Stimulated activated CD4-positive, alpha-beta T cell treated with anti-CD3 and anti-CD28 coated beads, Interleukin-2, amount 100 ng/mL, for 24 hours (primary cell): ENCODE measurements at places on chromosomes 16 and 17.

DNA sequence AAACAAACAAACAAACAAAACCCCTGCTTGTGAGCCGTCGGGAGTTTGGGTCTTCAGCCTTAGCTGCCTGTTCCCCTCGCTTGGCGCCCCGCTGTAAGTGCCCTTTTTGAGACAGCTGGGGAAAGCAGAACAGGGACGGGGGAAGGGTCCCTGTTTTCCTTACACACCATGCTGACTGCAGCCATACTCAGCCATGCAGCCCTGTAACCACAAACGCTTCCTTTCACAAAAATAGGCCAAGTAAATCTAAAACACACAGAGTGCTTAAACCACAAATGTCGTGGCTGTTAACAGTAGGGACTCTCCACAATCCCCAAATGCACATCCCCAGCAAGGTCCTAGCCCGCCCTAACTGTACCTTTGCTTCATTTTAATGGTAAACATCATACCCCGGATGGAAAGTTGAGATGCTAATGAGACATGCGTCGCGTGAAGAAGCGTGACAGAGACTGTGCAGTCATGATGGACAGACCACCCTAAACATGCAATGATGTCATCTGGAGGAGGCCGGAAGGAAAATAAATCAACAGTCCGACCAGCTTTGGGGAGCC is 129.9 kb downstream of the MGAT5B start:
- peak; percentile 35 for DNase-seq

- DNase-seq = peak; percentile 47
Observed at GRCh38 chr17:79777120-79777893, 641 bp upstream of the CBX2 start.

DNA sequence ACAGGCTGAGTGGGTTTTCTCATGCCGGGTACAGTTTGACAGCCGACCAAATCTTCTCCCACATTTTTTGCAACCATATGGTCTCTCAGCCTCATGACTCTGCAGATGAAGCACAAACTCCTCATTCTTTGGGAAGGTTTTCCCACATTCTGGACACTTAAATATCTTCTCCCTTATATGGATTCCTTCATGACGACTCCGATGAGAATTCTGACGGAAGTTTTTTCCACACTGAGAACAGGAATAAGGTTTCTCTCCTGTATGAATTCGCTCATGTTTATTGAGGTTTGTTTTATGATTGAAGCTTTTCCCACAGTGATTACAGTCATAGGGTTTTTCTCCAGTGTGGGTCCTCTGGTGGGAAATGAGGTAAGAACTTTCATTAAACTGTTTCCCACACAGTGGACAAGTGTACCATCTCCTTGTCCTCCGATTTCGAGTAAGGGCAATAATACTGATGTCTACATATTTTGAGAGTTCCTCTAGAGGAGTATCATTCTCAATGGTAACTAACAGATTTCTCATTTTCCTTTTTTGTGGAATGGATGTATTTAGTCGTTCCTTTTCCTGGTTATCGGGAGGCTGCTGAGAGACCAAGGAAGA is 10.9 kb downstream of the ZNF200 start:
- DNase-seq = no peak

DNA sequence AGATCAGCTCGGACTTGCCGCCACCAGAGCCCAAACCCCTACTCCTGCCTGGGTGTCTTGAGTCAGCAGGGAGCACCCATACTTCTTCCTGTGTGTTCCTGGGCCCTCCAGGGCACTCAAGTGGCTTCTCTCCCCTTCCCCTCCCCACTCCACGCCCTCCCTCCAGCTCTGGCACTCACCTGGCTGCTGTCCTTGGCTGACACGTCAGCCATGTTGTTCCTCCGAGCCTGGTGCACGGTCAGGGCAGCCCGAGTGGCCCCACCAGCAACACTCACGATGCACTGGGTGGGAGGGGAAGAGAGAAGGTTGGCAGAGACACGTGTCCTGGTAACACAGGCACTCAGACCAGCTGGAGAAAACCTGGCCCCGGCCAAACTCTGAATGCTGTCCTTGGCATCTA is 11.5 kb downstream of the RUSF1 start:
- no peak for DNase-seq

DNA sequence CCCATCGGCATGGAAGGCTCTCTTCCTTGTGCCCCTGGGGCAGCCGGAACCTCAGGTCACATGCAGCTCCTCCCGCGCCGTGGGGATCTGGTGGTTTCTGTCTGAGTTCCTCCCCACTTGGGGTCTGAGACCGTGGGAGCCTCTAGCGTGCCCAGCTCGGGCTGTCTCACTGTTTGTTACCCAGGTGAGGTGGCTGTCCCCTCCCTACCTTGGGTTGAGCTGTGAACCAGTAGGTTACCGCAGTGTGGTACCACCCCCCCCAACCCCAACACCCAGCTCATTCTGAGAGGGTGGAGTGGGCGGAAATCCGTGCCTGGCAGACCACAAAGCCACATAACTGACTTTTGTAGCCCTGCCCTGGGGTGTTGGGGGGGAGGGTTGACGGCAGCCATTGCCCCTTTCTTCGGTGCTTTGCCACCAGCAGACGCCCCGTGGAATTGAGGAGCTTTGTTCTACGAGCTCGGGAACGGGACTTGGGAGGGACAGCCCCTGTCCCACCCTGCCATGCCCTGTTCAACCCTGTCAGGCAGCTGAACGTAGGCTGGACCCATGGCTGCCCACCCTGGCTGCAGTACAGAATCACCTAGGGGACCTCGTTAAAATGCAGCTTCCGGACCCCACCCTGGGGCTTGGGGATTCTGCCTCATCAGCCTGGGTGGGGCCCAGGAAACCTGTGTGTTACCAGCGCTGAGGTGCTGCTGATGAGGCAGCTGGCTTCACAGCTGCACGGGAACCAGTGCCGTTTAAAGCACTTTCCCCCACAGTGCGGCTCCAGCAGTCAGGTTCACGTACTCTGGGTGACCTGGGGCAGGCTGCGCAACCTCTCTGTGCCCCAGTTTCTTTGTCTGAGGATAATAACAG is 18.5 kb downstream of the RAP1GAP2 start:
- DNase-seq = peak; percentile 85

GRCh38 chr16:69773260-69773947 is 11.3 kb downstream of the WWP2 start:
- no peak for DNase-seq

- no peak for DNase-seq
Observed at GRCh38 chr17:44396946-44397345, 7.5 kb upstream of the ITGA2B start.

DNA sequence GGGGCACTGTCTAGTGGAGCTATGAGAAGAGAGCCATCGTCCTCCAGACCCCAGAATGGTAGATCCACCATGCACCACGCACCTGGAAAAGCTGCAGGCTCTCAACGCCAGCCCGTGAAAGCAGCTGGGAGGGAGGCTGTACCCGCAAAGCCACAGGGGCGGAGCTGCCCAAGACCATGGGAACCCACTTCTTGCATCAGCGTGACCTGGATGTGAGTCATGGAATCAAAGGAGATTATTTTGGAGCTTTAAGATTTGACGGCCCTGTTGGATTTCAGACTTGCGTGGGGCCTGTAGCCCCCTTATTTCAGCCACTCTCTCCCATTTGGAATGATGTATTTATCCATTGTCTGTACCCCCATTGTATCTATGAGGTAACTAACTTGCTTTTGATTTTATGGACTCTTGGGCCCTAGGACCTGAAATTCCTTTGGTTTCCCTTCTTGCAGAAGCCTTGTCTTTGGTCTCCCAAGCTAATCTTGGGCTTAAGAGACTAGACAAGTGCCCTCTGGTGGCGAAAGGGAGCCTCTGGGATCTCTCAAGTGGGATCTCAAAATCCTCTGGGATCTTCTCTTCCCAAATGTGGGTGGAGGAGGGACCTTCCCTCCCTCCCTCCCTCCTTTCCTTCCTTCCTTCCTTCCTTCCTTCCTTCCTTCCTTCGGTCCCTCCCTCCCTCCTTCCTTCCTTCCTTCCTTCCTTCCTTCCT is 58.2 kb upstream of the HAPSTR1 start:
- no peak for DNase-seq

DNA sequence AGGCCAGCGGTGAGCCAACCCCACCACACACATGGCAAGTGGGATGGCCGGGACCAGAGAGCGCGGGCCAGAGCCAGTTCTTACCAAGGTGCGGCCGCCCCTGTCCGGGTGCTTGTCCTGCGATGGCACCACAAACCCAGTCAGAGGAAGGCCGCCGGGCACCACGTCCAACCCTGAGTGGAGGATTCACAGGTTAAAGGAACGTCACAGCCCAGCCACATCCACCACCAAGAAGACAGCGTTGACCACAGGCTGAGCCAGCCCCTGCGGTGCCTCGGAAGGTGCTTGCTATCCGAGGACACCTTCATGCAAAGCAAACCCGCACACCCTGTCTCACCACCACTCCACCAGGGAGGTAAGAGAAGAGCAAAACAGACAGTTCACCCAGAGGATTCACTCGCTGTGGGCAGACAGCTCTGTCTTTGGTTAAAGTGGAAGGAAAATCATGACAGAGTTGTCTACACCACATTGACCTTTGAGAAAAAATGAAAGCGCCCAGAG is 15.8 kb downstream of the SLX4 start:
- DNase-seq = no peak

DNA sequence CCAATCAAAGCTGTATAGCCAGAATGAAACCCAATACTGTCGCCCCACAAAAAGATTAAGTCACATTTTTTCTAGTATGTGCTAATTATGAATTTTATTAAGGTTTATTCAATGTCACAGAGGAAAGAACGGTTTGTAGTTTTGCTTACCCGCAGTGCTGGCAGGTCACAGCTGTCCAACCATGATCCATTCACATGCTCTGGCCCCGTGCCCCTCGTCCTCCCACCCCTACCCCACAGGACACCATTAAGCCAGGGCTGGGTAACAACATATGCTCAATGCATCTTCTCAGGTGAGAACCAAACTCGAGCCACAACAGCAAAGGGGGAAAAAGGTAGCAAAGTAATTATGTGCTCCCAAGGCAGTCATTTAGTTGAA is 589 bp upstream of the FBF1 start:
- DNase-seq = no peak

GRCh38 chr16:54934481-54935265 is 4.0 kb downstream of the IRX5 start:
- no peak for DNase-seq

DNA sequence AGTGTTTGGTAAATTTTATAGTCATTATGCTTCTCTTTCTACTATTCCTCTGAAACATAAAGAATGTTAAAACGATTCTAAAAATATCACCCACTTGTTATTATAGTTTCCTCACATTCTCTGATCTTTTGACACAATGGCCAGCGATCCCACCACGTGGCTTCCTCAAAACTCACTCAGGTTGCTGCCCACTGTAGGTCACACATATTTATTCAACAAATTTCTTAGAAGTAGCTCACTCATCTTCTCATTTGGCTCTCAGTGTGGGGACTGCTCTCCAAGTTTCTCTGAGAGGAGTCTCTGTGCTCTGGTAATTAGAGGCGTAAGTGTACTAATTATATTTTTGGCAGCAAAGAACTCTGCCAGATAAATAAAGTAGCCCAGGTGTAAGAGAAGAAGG is 465.4 kb downstream of the CDH11 start:
- no peak for DNase-seq

DNA sequence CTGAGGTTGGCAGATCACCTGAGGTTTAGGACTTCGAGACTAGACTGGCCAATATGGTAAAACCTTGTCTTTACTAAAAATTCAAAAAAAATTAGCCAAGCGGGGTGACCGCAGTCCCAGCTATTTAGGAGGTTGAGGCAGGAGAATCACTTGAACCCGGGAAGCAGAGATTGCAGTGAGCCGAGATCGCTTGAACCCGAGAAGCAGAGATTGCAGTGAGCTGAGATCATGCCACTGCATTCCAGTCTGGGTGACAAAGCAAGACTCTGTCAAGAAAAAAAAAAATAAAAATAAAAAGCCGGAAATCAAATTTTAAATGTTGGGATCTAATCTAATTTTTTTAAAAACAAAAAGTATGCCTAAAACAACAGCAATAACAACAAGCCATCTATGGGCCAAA is 56.3 kb downstream of the ABCC1 start:
- DNase-seq = no peak

DNA sequence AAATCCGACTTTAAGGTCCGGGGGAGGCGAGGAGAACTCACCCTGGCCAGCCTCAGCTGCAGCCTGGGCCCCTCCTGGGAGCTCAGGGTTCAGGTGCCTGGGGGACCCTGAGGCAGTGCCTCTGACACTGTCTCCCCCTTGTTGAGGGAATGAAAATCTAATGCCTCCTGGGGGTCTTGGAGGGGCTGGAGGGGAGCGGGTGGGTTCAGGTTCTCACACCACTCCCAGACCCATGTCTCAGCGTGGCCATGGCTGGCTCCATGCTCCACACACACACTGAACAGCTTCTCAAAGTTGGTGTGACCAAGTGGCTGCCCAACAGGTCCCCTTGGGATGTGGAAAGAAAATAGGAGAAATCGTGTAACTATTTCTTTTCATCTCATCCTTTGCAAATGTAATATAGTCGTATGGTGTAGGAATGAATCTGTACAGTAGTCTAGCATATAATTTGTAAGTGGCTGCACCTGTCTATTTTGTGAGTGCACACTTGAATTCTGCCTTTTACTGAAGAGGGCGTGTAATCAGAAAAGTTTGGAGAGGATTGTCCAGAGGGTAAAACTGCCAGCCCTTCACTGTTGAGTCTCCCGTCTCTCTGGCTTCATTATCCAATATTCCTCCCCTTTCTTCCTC is 788 bp upstream of the PRCD start:
- no peak for DNase-seq

DNA sequence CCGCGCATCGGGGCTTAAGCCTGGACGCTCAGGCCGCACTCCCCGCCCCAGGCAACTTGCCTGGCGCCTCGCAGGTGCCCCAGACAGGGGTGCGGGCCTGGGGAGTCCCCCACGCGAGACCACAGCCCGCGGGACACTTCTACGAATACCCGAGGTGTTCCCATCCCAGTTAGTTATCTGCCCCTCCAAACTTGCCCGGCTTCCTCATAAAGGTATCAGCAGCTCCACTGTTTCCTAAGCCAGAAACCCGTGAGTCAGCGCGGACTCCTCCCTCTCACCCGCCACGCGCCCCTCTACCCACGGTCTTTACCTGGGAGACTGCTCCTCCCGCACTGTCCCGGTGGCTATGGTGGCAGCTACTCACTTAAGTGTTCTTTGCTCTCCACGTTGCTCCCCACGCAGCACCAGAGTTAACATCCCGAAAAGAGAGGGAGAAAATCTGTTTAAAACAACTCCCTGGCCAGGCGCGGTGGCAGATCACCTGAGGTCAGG is 1.0 kb upstream of the CREBBP start:
- DNase-seq = no peak

DNA sequence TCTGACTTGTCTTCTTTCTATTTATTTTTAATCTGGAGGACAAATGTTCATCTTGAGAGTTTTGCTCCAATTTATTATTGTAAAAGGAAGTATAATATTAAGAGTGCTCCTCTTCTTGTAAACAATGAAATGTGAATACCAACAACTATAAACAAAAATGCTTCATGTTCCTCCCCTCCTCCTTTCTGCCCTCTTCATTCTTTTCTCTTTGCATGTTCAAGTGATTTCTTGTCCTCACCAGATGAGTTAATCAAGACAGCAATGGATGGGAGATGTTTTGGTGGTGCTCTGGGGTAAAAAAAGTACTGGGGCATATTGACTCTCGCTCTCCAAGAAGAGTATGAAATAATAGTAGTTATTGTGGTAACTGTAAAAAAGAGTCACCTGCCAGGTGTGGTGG is 24.3 kb downstream of the ITGB3 start:
- DNase-seq = no peak

- DNase-seq = no peak
Observed at GRCh38 chr16:55478827-55479429, at the start of gene MMP2. TSS of gene MMP2 (plus strand) at chr16:55479198. CDS start at chr16:55479480, 282 bp downstream.

- no peak for DNase-seq
Observed at GRCh38 chr16:49017501-49017900, 264.1 kb downstream of the CBLN1 start.
